Foreskin melanocyte (primary cell): ENCODE measurements at places on chromosomes 1 and 21.

DNA sequence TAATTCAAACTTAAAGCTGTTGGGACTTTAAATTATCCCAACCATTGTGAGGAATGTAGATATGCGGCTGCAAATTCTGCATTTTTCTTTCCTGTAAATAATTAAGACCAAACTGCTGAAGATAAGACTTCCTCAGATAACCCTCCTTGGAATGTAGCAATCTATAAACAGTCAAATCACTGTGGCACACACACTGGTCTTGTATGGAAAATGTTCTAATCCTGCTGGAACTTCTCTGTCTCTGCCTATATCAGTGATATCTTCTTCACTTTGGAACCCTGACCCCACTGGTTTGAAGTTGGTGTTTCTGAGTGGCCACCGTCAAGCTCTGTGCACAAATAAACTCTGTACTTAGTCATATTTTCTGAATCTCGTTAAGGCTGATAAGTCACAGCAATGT lies 32.9 kb downstream of the HSF2BP start:
- DNase-seq = no peak

- DNase-seq = no peak
These were observed 2.4 kb upstream of the TARS2 start for GRCh38 chr1:150484861-150485260.

DNA sequence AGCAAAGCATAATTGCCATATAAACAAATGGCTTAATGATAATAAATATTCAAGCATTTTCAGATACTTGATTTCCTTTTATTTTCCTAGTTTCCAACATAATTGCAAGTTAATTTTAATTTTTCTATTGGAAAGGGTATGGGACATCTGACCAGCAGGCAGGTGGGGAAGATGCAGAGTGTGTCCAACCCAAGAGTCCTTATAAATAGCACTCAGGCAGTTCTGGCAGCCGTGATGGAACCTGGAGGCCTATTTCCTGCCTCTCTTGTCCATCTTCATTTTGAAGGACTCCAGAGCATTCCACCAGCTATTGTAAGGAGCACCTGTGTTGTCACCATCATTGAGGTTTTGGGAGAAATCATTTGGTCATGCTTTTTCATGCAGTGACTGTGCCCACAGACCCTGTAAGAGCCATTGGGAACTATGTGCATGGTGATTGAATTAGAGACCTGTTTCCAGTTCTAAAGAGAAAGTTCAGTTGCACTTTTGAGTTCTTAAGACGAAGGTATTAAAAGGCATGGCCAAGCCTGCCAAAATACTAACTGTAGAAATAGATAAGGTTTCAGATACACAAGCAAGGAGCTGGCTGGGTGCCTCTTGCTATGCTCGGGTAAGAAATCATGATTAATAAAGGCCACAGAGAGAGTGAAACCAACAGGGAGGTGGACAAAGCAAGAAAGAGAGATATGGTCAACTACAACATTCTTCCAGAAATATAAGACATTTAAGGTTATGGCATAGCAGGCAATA lies 92.3 kb downstream of the SPATA46 start:
- no peak for DNase-seq

DNA sequence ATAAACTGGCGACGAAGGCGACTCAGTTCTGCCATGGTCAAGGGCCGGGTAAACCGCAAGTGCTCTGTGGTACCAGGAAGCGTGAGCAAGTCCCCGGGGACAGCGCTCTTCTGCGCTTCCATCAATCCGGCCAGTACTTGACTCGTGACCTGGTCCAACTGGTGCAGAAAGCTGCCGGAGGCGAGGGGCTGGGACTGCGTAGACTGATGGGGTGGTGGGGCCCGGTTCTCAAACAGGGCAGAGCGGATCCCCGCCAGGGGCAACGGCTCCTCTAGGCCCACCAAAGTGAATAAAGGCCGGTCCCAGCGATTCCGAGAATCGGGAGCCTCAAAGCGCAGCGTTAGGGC lies 852 bp downstream of the KTI12 start:
- DNase-seq = peak; percentile 44

DNA sequence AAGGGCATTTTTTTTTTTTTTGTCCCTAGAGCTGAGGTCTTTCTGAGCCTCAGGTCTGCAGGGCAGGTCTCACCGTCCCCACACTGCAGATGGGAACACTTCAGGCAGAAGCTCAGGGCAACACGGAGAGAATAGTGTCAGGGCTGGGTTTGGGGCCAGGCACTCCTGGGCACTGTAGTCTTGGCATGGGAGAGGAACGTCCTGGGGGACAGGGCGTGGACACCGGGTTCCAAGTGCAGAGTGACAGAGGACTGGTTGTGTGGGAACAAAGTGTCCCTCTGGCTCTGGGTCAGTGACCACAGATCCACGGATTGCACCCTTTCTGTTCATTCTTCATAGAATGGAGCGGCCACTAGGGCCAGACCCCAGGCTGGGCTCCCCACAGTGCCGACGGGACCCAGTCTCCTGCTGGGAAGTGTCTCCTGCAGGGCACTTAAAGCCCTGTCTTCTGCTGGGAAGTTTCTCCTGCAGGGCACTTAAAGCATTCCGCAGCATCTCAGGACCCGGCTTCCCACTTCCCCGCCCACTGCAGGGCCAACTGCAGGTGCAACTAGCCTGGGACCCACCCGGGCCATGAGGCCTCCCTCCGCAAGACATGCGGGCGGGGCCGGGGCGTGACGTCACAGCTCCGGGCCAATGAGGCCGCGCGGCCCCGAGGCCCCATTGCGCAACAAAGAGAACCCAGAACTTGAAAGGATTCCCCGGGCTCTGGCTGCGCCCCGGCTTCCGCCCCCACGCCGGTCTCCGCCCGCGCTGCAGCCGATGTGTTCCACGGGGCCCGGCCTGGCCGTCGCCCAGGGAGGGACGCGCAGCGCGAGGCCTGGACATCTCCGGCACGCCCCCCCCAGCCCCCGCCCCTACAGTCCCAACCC lies 1.2 kb downstream of the GPR153 start:
- DNase-seq = peak; percentile 56

DNA sequence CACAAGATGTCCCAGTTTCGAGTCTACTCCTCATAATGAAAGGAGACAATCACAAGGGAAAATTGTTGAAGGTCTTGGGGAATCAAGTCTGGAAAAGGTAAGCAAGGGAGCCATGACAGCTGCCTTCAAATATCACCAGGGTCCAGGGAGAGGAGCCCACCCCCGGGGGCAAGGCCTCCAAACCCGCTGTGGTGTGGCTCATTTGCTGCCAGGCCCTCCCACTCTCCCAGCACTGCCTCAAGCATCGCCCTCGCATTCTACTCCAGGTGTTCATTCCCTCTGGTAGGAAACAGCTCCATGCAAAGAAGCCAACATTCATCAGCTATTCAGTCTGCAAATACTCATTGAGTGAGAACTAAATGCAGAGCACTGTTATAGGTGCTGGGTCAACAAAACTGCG lies 8.6 kb downstream of the S100A9 start:
- DNase-seq = no peak

DNA sequence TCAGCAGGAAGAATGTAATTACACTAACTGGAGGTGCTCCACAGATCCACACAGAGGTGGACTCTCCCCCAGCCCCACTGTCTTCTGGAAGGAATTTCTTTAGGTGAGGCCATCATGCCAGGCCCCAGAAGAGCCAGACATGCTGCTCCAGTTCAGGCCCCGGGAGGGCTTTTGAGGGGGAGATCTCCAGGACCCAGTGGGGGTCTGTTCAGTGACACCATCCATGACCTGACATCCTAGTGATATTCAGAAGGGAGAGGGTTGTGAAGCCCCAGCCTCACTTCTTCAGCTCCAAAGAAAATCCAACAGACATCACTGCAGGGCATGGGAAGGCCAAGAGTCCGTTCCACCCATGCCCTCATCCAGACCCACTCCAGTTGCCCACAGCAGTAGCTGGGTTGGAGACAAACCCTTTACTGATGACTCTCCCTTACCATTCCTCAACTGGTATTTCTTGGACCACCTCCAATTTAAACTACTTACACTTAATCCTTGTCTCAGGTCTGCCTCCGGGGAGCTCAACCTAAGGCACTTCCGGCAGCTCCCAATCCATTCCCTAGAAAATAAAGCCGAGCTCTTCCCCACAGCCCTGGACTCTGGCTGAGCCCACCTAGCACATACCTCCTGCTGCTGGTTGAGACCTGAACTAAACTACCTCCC lies 39.2 kb downstream of the CSMD2 start:
- DNase-seq = no peak

- DNase-seq = no peak
These were observed 4.7 kb downstream of the TMEM50A start for GRCh38 chr1:25342846-25343245.

DNA sequence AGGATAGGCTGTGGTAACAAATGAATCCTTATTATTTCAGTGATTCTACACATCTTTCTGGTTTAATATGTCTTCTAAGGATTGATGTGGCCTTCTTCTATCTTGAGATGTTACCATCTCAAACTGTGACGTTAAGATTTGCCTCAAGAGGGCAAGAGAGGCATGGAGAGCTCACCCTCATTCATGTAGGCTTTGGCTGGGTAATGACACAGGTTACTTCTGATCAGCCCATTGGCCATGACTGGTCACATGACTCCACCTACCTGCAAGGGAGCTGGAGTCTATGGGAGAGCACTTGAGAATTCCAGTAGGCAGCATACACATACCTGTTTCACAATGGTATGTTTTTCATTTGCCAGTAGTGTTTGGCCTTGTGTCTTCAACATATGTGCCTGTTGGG lies 30.0 kb downstream of the CACHD1 start:
- DNase-seq = no peak

DNA sequence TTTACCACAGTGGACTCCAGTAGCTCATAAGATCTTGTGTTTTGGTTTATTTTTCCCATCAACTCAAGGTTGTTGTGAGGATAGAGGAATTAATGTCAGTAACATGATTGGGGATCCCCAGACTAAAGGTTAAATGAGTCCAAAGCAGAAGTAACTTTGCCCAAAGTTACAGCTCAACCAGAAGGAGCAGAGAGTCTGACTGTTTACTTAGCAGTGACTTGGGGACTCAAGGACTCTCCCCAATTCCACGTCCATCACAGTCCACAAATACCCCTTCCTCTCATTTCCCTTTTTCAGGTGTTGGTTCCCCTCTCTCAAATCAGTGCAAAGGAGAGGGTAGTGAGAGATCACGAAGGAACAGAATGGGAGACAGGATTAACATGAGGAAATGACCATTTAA lies 4.0 kb upstream of the ETV3 start:
- DNase-seq = no peak

GRCh38 chr21:36966821-36967768 lies 626 bp upstream of the HLCS start:
- DNase-seq = no peak
